ENCODE measurements at places on chromosomes 1 and 21.

DNA sequence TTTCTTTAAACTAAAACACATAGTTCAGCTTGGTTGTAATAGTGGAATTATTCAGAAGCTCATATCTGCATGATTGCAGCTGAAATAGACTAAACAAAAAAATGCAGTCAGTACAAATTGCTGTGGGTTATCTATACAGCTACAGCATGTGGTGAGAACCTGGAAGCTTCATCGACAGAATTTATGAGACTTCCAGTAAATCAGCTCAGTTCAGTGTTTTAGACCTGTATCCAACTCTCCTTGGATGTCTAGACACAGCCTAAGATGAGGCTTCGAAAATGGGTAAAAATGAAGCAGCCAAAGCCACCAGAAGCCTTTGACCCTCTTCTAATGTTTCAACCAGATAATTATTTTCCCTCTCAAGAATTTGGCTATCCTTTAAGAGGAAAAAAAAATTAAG lies 127.1 kb upstream of the C1orf105 start:
- DNase-seq: no peak

- no peak for DNase-seq
Measured at GRCh38 chr1:12386130-12386529, 156.3 kb downstream of the VPS13D start.

- no peak for DNase-seq
Measured at GRCh38 chr1:59805554-59805953, 9.2 kb upstream of the HOOK1 start.

DNA sequence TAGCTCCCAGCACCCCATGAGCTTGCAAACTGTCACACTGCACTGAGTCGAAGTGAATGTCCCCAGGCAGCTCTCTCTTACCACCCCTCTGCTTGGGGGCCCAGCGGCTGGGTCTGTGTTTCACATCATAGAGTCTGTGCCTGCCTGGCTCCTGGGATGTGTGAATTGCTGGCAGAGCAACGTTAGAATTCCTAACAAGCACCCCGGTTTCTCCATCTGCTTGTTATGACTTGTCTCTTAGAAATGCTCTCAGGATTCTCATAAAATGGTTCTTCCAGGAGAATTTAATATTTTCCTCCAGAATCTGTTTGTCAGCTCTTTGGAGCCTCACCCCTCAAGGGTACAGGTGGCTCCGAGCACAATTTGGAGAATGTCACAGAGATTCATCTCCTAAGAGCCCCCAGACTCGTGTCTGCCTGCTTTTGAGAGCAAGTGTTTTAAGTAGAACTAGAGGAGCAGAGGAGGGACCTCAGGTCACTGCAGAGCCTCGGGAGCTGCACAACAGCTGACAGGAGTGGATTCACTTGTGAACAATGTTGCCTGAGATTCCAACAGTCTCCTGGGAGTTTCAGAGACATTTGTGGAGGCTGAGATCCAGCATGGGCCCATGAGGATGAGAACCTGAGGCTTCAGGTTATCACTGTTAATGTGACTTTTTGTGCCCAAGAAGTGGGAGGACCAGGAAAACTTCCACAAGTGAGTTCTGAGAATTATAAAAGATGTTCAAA lies 131.5 kb downstream of the KCNJ6 start:
- no peak for DNase-seq

DNA sequence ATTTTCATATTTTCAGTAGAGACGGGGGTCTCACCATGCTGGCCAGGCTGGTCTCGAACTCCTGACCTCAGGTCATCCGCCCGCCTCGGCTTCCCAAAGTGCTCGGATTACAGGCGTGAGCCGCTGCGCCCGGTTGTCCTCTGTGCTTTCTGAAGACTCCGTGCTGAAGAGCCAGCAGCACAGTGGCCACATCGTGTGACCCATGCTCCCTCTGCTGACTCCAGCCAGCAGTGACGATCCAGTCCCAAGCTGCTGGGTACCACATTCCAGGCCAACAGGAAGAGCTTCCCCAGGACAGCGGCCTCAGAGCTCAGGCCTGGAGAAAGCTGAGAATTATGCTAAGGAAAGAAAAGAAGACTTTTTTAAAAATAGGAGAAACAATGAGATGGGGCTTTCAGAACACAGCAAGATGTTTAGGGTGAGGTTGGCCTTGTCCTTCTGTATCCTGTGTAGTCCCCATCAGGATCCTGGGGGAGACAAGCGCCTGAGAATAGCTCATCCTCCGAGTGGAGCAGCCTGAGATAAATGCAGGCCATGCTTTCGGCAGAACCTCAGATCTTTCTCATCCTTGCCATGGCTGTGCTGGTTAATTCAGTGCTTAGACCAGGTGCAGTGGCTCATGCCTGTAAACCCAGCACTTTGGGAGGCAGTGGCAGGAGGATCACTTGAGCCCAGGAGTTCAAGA lies 207.1 kb downstream of the SLC35F3 start:
- DNase-seq: no peak
